Daoy (cell line): ENCODE measurements at places on chromosomes 13 and 19. TPM values are rescaled to one million over a fixed set of nuclear protein-coding genes. Genes with fewer than 3 reads are reported as not detected.

- DNase-seq = no peak
Observed at GRCh38 chr19:35034588-35035382, 4.5 kb downstream of the SCN1B start.

DNA sequence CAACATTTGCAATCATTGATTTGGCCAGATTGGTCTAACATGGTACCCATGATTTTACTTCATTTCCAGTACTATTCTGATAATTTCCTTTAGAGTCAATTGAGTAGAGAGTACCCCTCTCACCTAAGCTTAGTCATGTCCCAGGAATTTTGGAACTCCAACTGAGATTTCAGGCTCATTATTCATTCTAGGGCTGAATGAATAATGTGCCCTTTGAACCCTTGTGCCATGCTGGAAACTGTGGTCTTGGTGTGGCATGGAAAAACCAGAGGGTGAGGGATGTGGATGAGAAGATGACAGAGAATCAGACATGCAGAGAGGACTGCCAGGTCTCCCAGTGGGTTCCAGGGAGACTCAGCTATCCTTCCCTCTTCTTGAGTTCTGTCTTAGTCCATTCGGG lies 30.2 kb downstream of the ITM2B start:
- DNase-seq = no peak

GRCh38 chr19:6588508-6589345 lies 2.2 kb downstream of the CD70 start:
- no peak for DNase-seq

DNA sequence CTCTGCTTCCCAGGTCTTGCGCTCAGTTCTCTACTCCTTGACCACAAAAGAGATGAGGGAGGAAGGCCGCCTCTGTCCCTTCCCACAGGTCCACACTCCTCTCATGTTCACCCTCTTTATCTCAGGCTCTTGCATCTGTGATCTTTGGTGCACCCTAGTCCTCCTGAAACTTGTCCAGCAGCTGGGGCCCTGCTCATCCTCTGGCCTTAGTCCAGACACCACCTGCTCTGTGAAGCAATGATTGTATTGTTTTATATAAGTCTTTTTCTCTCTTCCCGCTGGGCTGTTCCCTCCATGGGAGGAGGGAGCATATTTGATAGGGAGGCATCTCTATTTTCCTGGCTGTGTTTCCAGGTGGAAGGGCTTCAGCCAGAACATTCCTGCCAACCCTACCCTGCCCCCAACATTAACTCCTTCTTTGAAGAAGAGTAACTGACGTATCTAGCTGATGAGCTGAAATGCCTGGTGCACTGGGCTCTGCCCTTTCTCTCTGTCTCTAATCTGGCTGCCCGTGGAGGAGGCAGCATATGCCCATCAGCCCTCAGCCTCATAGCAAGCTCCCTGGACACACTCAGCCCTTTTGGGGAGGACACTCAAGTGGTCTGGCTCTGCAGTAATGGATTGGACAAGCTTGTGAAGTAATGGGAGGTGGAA lies 38.2 kb upstream of the SIAH3 start:
- DNase-seq = no peak

DNA sequence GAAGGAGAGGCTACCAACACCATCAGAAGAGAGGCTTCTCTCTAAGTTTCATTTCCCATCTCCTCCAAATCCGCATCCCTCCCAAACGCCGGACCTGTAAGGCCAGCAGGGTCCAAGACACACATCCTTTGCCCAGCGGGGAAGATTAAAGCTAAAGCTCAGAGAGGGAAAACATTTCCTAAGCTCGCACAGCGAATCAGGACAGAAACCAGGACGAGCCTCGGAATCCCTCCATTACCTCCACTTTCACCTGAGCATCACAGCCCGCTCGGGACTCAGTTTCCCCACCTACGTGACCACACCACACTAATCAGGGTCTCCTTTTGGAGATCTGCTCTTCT lies 711 bp upstream of the FOSB start:
- no peak for DNase-seq

DNA sequence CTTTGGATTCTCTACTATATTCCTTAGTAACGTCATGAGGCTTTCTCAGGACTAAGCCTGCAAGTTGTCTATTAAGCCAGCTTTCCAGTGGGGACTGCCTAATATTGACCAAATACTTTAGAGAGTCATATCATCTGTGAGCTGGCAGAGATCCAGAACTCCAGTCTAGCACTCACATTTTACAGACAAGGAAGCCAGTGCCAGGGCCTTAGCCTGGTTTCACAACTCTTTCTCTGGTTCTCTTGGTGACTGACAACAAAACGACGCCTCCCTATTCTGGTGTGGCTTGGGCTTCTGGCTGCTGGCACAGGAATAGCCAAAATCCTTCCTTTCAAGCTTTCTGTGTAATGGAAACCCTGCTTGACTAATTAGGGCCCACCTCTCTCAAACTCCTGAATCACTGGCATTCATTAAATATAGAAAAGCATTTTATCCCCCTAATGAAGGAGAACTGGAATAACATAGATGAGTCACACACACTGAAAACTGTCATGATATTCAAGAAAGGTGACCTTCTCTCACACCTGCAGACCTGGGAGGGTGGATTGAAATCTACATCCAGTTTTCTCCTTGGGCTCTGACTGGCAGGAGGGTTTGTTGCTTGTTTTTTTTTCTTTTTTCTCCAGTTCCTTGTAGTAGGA lies 75.2 kb upstream of the UBL3 start:
- peak; percentile 71 for DNase-seq

DNA sequence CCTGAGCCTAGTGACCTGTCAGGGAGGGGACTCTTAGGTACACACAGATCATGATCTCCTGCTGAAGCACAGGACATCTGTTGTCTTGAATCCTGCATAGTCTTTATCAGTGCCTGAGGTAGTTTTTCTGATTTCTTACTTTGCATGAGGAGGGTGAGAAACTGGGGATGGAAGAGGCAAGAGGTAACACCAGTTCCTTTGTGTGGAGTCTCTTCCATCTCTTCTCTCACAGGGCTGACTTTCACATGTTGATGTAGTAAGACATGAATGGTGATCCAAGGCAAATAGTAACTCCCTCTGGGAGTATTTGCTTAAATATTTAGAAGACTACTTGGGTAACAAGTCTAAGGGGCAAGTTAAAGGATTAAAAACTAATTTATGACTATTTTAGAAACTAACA lies 9.5 kb downstream of the NBEA start:
- DNase-seq = no peak

DNA sequence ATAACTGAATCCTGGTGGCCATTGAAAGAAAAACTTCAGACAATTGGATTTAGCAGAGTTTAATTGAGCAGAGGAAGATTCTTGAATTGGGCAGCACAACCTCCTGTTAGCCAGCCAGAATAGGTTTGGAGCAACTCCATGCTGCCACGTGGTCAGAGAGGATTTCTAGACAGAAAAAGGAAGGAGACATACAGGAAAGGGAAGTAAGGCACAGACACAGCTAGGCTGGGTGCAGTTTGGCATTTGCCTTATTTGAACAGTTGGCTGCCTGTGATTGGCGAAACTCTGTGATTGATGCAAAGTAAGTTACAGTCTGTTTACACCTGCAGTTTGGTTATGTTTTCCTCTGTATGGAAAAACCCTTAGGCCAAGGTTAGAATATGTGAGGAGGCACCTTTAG lies 85.8 kb upstream of the SPATA13 start:
- no peak for DNase-seq

GRCh38 chr13:86567119-86567518 lies 767.9 kb upstream of the SLITRK6 start:
- no peak for DNase-seq

DNA sequence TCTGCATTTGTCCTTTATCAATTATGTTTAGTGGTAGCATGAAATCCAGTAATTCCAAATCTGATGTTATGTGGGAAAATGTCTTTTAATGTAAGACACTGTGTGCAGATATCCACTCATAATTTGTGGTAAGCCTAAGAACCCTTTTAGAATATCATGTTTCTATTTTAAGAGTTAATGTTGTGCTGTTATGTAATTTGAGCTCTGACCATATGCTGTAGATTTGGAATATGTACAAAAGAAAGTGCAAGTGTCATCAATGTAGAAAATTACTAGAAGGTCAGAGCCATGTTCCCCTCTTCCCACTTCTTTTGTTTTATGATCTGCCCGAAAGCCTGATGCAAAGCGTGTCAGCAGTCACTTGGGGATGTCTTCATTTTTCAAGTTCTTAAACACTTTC lies 44.5 kb downstream of the SCEL start:
- DNase-seq = no peak

DNA sequence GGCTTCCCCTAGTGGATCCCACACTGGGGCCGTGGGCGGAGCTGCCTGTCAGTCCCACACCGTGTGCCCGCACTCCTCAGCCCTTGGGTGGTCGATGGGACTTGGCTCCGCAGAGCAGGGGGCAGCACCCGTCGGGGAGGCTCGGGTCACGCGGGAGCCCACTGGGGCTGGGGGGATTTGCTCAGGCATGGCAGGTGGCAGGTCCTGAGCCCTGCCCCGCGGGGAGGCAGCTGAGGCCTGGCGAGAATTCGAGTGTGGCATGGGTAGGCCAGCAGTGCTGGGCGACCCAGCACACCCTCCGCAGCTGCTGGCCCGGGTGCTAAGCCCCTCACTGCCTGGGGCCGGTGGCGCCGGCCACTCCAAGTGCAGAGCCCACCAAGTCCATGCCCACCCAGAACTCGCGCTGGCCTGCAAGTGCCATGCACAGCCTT lies 481.7 kb upstream of the PRR20A start:
- no peak for DNase-seq

GRCh38 chr13:75285310-75285709 lies 196.7 kb downstream of the TBC1D4 start:
- no peak for DNase-seq

DNA sequence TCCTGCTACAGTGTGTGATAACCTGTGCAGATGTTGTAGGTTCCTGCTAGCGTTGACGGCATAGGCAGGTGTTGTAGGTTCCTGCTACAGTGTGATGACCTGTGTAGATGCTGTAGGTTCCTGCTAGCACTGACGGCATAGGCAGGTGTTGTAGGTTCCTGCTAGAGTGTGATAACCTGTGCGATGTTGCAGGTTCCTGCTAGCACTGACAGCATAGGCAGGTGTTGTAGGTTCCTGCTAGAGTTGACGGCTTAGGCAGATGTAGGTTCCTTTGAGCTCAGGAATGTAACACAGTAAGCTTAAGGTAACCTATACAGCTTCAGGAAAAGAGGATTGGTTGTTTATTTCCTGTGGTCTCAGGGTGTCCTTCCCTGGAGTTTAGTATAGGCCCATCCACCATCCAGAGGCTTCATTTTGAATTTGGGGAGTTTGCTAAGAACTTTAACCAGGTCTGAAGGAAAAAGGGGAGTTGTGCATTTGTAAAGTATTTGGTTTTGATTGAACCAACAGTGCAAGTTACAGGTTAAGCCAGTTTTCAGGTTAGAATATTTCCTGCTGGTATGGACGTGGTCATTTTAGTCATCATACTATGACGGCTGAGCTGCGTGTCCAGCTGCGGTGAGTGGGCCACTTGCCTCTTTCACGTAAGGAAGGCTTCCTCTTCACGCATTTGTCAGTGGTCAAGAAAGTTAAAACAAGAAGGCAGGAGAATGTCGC lies 53.8 kb downstream of the ATP11A start:
- DNase-seq = no peak

DNA sequence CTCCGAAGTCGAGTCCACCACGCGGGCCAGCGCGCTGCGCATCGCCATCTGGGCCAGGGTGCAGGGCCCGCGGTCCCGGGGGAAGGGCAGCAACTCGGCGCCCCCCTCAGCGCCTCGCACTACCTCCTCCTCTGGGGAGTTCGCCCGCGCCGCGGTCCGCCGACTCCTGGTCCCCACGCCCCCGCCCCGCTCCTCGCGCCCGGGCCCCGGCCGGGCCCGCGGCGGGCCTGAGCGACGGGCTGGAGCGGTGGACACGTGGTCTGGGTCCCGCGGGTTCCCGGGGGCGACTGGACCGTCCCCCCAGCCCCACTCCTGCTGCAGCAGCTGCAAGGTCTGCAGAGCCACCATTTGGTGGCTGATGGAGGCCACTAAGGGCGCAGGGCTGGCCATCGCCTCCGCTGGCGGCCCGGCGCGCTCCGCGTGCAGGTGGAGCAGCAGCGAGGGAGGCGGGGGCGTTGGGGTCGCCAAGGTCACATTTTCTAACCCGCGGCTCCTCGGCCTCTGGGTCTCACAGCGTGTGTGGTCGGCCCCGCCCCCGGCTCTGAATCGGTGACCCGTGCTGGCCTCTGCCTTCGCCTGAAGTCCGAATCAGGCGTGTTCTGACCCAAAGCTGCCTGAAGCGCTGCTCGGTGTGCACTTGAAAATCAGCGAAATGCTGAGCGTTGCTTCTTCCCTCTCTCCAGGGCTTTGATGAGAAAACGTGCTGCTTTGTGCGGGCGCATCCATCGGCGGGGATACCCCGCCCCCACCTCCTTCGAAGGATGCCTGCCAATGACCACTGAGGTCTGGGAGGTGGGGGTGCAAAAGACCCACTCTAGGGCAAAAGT lies at the start of gene DLEU7:
Gene DLEU7 (minus strand): TSS at position 436 of the 827 bp plus-strand sequence. CDS start 46 bp downstream, at position 390.
- no peak for DNase-seq

GRCh38 chr13:45278096-45278645 lies 62.8 kb downstream of the TPT1 start:
- no peak for DNase-seq

GRCh38 chr13:107827840-107828549 lies 387.3 kb downstream of the LIG4 start:
- DNase-seq = no peak

DNA sequence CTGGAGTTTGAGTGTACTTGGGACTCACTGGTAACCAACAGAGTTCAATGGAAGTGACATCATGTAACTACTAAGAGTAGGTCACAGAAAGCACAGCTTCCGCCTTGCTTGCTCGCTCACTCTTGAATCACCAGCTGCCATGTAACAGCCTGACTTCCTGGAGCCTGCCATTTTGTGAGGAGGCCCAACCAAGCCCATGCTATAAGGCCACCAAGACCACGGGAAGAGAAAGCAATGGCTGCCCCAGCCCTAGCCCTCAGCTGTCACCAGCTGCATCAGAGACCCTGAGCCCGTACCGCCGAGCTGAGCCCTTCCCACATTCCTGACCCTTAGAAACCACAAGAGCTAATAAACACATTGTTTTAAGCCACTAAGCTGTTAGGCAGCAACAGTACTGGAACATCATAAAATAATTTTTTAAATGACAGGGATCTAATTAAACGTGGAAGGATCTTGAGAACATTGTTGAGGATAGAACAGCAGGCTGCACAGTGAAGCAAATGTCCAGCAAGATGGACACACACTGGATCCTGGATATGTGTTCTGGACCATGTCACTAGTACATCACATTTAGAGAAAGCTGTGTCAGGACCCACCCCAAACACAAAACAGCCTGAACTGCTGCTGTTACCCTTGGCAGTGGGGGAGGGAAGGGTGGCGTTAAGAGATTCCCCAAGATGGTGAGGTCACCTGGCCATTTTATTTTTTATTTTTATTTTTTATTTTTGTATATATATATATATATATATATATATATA lies 21.7 kb upstream of the LDLR start:
- no peak for DNase-seq

GPR12 gene
- total RNA-seq = not detected in 2 replicates

UBE2L5 gene
- not detected in 2 replicates for total RNA-seq

CYP4F2 gene
- not detected in 2 replicates for total RNA-seq

ZNF850 gene
- 8.7 and 11.4 TPM in 2 replicates for total RNA-seq

TEX101 gene
- total RNA-seq = not detected in 2 replicates

PRKD2 gene
- total RNA-seq = 15.3 and 22.9 TPM in 2 replicates

HPN gene
- total RNA-seq = not detected in 2 replicates

CGB8 gene
- 27.8 and 31.4 TPM in 2 replicates for total RNA-seq

HCN2 gene
- total RNA-seq = 0.09 and 0.97 TPM in 2 replicates

TMEM38A gene
- 1.0 and 1.1 TPM in 2 replicates for total RNA-seq
